Suppressor macrophage (primary cell): ENCODE measurements at places on chromosomes 5 and 9.

- DNase-seq = no peak
Measured at GRCh38 chr5:53243403-53243802, 133.8 kb upstream of the MOCS2 start.

DNA sequence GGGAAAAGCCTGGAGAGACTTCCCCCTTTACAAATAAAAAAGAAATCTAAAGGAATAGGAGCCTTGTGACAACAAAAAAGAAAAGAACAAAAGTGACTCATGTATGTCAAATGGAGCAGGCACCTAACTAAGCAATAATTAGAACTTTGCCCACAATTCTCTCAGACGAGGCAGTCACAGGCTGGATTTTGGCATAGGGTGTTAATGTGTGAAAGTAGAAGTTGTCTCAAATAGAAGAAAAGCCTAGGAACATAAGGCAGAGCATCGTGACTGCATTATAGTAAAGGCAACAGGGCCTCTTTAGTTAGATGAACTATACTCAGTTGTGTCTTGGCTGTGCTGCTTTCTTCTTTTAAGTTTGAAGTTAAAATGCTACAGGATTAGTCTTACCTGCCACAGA is 219.9 kb upstream of the TMEM161B start:
- no peak for DNase-seq

DNA sequence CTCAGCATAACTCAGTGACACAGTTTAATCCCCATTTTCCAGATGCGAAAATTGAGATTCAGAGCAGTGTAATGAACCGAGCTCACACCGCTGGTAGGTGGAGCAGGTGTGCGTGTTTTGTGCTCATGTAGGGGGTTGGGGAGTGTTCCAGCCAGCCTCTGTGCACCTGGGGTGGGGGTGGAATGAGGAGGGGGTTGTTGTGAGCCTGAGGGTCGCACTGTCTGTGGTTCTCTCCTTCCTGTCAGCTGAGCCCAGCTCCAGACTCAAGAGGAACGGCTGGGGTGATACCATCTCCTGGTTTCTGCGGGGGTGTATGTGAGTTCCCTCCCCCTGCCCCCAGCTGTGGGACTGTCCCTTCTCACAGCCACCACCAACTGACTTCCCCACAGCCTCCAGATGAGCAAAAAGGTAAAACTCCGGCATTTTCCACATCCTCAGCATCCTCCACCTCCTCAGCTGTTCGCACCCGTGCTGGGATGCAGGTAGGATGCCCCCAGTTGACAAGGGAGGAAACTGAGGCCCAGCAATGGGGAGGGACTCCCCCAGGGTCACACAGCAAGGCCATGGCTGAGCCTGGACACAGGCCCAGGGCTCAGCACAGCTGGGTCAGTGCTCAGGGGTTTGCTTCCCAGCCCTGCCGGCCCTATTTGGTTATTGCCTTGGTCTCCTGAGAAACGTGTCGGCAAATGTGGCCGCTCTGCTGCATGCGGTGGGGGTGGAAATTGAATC is 2.1 kb downstream of the SH2D3C start:
- peak; percentile 93 for DNase-seq

DNA sequence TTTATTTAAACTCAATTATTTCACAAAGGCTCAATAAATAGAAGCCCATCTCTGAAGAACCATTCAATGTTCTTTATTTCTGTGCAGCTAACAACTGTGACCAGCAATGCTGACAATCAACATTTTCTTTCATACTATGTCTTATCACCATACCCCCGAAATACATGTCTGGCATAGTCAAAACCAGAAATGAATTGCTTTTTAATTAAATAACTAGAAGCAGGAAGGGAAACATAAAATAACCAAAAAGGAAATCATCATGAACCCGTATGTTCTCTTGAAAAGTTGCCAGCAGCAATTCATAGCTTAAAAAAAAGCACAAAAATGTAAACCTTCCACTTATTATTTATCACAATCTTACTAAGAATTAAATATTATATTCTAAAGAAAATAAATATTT is 212.4 kb downstream of the TMEM232 start:
- no peak for DNase-seq

GRCh38 chr9:137076636-137077009 is 694 bp upstream of the UAP1L1 start:
- DNase-seq = no peak

DNA sequence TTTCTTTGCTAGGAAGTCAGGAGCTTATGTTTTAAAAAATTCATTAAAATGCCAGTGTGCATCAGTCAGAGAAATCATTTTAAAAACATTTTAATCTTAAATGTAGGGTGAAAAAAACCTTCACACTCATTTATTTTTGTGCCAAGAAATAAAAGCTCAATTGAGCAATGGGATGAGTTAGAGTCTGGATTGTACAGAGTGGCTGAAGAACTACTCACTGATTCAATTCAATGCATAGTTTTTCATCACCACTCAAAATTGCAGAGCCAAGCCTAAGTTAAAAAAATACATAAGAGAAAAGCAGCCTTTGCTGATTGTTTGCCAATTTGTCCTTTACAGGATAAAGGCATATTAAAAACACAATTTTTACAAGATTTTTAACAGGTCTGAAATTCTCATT is 168.2 kb upstream of the DMRTA1 start:
- no peak for DNase-seq

- DNase-seq = no peak
Measured at GRCh38 chr5:172999974-173000373, 16.4 kb downstream of the ATP6V0E1 start.

DNA sequence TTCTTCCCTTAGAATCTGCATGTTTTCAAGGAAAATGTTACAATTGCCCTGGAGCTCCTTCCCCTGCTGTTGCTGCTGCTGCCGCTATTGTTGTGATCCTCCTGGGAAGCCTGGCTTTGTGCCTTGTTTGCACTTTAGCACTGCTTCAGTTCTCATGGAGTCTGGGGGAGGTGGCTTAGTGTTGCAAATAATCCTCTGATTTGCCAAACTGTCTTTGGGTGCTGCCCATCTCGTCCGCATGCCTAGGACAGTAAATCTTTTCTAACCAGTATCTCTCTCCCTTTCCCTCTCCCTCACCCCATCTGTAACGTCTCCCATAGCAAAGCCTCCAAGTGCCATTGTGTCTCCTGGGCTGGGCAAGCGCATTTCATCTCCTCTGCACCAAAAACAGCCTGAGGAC is 30.3 kb downstream of the FAM240B start:
- no peak for DNase-seq

DNA sequence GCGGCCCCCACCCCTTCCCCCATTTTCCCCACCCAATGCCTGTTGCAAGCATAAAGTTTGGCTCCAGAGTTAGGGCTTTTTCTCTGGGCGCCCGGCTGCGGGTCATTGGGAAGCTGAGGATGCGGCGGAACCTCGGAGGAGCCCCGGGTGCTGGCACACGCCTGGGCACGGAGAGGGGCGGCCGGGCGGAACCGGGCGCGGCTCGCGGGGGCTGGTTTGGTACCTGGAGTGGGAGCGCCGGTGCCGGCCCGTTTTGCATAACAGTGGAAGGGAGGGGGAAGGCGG is 1.2 kb downstream of the PPARGC1B start:
- DNase-seq = no peak

DNA sequence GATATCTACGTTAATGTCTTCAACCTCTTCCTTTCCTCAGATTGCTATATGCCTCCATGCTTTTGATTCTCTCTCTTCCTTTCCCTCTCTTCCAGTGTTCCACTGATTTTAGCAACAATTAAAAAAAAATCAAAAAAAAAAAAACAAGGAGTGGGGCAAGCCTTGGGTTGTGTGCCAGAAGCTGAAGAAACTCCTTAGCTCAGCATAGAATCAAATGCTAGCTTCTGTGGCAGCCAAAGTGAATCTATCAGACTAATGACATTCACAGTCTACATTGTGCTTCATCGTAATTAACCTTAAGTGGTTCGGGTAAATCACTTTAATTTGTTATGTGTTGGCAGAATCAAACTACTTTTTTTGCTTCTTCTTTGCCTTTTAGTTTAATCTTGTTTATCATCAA is 237.3 kb downstream of the TMEM167A start:
- no peak for DNase-seq

DNA sequence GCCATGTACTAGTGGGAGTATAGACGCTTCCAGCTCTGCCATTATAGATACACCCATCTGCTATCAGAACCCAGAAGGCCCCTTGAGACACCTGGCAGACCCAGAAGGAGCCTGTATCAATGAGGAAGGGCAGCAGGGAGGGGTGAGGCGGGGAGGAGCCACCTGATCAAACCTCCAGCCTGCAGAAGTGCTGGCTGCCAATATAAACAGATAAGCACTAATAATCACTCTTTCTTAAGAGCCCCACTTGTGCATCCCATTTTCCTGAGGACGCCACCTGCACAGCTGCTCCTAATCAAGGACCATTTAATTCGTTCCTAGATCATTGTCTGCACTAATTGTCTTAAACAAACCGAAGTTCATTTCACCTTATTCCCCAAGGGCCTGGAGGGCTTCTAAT is 75.0 kb upstream of the NEK6 start:
- no peak for DNase-seq

DNA sequence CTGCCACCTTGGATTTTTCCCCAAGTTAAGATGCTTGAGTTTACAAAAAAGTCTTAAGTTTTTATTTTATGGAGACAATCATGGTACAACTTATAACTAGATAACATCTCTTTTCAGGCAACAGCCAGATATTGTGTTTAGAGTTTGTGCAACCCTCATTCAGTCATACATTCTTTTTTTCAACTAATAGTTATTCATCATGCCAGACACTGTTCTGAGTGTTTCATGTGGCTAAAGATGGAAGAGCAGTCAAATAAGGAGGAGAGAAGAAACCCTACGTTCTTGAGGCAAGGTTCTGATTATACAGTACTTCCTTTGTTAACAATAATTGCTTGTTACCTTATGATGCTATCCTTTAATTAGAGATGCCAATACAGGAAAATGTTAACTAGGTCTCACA is 42.1 kb upstream of the ZNF462 start:
- no peak for DNase-seq

- no peak for DNase-seq
Measured at GRCh38 chr5:86337667-86338460, 279.9 kb upstream of the COX7C start.

DNA sequence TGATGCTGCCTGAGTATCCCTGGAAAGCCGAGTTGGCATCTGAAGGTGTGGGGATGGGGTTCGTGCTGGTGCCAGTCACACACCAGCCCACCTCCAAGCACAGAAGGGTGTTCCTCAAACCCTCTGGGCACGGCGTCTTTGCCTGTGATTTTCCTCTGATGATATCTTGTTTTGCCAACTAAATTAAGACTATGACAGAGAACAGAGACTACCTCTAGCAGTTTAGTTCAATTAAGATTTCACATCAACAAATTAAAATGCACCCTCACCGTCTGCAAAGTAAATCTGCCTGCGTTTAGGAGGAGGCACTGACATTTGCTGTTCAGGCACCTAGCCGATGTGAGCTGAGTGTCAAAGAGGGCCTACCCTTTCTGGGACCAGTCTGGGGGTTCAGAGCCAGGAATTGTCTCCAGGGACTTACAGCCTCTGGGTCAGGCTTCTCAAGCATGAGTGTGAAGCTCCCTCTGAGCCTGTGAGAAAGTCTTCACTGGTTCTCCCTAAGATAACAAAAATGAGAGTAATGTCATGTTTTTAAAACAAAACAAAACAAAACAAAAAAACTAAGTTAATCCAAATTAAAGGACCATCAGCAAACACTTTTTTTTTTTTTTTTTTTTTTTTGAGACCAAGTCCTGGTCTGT is 55.4 kb upstream of the CTNNA1 start:
- DNase-seq = no peak

GRCh38 chr9:112421771-112422222 is 41.9 kb downstream of the HSDL2 start:
- DNase-seq = no peak

DNA sequence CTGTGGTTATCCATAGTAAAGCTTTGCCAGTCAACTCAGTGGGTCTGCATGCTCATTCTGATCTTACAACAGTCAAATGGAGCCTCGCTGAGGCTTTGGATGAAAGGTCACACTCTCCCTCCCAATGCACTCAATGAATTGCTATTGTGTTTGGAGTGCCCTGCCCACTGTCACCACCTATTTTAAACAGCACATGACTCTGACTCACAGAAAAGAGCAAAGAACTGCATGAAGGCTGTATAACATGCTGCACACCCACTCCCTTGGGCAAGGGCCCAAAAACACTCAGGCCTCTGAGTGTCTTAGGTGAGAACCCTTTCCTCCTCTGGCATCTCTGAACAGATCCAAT is 118.7 kb upstream of the CCDC112 start:
- peak; percentile 86 for DNase-seq

- no peak for DNase-seq
Measured at GRCh38 chr5:143093452-143094086, 309.9 kb downstream of the NR3C1 start.

DNA sequence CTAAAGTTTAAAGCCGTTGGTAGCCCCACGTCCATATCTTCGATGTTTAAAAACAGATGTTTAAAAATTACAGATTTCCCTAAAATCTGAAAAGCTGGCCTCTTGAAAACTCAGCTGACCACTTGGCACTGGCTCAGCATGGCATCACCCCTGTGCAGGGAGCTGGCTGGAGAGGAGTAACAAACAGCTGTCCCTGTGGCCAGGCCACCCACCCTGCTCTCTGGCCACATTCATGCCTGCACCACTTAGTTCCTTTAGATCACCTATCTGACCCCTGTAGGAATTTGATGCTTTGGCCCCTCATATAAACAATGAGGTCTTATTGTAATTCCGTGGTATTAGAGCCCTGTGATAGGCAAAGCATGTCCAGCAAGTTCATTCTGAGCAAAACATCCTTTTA is 107.5 kb downstream of the FRMD3 start:
- no peak for DNase-seq

GRCh38 chr5:135220394-135221186 is 178.4 kb downstream of the MACROH2A1 start:
- no peak for DNase-seq

GRCh38 chr5:82225525-82226172 is 52.5 kb downstream of the RPS23 start:
- DNase-seq = peak; percentile 69

DNA sequence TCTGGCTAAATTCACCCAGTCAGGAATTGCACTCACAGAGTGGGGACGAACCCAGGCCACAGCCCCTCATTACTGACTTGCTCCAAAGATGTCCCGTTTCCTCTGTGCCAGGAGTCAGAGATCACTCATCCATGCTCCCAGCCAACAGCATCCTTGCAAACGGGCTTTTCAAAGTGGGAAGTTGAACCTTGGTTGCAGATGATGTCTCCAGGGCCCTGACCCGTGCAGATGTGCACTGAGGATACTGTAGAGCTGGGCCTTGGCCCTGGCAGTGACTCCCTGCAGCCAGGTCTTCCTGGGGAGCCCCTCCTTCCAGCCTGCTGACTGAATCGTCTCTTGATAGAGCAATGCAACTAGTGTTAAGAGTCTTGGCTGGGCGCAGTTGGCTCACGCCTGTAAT is 22.3 kb downstream of the TCF7 start:
- no peak for DNase-seq
